ENCODE measurements at places on chromosomes 4 and X.

DNA sequence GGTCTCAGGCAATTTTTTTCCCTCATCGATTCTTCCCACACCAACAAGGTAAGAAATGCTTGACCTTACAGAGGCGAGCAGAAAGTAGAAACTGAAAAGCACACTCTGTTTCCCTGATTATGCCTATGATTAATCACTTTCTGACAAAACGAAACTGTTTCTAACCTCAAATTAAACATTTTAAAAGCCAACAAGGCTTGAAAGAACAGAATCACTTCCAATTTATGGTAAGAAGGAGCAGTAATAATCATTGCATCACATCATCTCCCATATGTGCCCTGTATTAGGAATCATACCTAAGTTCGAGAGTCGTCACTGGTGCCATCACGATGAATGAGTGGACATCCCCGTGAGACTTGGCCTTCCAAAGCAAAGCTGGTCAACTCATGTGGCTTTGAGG lies 12.5 kb upstream of the CXCL13 start:
- DNase-seq, result no peak

DNA sequence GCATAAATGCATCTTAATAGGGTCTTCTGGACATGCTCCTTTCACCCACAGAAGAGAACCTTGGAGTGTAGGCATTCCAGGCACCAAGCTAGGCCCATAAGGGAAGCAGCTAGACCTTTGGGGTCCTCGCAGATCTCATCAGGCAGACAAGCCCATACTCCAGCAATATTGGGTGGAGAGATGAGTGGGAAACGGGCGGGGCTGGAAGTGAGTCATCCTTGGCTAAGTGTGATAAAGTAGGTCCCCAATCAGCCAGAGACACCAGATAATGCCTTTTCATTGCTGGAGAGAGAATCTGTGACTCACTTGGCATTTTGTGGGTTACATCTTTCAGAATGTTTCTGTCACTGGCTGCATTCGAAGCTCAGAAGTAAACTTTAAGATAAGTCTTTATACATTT lies 133.3 kb upstream of the MBNL3 start:
- DNase-seq, result no peak

DNA sequence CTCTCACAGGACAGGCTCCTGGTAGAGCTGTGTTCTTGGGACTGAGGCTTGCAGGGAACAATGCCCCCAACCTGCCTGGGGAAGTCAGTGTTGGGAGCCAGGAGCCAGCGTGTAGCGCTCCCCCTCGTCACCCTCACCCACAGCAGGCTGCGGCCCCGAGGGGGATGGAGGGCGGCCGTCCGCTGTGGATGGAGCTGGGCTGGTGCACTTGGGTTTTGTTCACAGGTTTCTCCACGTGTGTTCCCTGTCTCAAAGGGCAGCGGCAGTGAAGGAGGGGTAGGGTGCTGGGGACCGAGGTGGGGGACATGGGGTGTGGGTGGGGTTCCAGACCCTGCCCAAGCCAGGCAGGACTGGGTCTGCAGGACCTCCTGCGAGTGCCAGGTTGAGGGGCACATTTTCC lies 69.1 kb downstream of the RGS12 start:
- no peak for DNase-seq

DNA sequence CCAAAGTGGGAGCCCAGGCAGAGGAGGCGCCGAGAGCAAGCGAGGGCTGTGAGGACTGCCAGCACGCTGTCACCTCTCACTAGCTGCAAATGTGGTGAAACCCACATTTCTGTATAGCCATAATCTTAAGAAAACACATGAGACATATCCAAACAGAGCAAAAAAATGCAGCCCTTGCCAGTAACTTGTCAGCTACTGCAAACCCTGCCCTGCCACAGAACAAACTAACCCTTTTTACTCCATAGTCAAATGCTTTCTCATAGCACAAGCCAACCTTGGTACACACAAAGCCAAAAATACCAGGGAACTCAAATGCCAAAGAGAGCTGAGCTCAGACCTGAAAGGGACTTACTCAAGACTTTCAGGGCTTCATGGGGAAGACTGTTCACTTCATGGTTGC lies 14.9 kb upstream of the NXF3 start:
- DNase-seq, result no peak

- no peak for DNase-seq
Observed at GRCh38 chr4:82584931-82585330, 23.1 kb upstream of the TMEM150C start.

DNA sequence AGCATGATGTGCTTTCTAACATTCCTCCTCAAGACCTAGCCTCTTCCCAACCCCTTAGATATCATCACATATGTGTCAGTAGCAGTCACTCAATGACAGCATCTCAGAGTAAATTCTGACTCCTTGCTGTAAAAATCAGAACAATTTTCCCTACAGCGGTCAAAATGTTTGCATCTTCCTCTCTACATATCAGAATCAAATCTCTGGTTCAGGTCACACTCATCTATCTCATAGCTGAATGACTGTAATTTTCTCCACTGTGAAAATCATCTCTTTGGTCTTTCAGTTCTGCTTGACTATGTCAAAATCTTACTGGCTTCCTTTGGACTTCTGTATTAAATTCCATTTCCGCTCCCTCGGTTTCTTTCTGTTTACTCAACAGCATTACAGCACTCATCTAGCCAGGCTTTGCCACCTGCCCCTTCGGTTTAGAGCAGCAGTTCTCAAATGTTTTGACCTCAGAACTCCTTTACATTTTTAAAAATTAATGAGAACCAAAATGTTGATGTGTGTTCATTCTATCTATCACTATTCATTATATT lies 57.3 kb downstream of the AGA start:
- DNase-seq, result no peak

- no peak for DNase-seq
Observed at GRCh38 chr4:169625886-169626285, 5.5 kb downstream of the CLCN3 start.

DNA sequence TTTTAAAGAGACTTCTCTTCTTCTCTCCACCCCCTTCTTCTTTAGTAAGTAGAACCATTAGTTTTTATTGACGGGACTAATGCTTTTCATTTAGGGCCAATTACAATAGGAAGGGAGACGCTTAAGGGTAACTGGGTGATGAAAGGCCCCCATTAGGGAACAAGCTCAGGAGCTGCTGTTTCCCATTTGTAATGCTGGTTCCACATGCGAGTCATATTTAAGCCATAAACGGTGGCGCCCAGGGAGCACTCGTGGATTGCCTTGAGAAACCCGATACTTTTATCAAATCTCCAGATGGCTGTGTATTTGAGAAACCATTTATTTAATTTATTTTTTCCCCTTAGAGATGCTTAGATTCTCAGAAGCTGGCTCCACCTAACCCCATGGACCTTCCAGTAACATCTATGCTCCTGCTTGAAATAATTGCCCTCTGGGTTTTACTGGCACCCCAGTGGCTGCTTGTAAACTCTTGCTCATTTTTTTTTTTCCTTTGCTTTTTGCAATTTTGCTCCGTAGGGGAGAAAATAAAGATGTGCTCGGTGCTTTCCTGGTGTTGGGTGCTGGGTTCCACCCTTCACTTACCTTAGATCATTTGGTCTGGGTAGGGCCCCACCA lies 124.2 kb upstream of the MSX1 start:
- no peak for DNase-seq

DNA sequence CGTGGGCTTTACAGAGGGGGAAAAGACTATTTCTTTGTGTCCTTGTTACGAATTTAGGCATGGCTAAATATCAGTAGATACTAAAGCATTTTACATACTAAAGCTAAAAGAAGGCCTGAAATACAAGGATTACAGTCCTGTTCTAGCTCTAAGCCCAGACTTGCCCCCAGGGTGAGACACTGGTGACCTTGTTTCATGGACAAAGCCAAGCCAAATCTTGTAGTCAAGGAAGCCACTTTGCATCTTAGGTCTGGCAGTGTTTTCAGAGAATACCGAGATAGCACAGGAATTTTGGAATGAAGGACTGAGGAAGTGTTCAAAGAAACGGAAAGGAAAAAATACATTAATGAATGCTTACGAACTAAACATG lies 733 bp upstream of the G3BP2 start:
- DNase-seq, result no peak

DNA sequence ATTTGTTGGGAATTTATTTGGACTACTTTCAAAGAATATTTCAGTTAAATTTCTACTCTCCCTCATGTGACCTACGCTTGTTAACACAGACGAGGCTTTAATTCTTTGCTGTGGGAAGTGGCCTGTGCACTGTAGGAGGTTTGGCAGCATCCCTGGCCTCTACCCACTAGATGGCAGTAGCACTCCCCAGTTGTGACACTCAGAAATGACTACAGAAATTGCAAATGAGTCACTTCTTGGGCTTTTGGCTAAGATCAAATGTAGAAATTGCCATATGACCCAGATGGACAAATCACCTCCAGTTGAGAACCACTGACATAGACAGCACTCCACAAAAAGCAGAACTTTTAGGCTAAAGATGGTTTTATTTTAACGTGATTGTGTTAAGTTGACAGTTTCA lies 22.1 kb downstream of the PIR start:
- DNase-seq, result no peak

DNA sequence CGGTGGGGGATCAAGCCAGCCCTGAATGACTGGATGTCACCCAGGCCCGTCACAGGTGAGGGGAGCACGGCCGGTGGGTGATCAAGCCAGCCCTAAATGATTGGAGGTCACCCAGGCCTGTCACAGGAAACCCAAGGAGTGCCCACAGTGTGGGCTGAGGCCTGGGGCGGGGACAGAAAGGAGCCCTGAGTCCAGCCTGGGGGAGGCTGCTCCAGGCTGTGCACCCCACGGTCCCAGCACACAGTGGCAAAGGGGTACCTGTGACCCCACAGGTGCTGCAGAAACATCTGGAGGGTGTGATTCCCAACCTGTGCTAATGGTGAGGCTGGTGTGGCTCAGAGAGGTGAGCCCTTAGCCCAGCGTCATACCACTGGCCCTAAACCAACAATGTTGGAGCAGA lies 6.2 kb upstream of the CPLX1 start:
- peak; percentile 33 for DNase-seq

DNA sequence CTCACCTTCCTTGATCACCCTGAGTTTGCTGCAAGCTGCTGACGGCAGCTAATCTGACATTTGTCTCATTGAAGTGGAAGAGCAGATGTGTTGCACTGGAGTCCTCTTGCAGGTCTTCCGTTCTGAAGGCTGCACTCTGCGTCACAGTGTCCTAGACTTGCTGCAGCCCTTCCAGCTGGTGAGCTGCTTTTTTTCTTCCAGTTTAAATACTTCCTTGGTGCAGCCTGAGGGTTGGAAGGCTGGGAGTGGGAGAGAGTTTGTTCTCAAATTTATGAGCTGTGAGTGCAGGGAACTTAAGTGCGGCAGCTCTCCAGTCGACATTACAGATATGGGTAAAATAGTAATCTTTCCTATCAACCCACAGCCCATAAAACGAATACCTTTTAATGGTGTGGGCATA lies 303.6 kb upstream of the FAT1 start:
- DNase-seq, result no peak

DNA sequence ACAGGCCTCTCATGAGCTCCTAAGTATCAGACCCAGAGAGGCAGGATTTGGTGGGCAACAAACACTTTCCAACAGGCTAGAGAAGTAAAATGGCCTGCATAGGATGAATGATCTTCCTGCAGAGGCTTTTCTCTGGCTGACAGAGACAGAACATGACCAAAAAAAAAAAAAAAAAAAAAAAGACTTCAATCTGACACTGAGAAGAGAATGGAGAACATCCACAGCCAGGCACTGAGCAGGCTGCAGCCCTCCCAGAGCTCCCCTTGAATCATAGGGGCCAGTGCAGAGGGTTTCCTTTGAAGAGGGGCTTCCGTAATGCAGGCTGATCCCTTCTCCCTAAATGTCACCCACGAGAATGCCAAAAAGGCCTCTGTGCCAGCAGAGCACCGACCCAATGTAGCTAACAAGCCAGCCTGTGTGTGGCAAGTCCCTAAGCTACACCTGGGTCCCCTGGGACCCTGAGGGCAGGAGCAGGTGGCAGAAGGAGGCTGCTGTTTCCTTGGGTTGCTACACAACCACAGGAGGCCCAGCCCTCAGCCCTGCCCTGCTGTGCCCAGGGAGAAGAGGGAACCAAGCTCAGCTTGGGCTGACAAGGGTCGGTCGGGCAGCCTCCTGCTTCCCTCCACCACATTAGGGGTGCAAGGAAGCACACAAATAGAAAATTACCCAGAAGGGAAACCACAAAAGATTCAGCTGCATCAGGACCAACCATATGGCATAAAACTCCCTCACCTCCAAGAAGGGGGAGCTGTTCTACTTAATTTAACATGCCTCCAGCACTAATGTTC lies 55.6 kb downstream of the MAP7D2 start:
- no peak for DNase-seq

DNA sequence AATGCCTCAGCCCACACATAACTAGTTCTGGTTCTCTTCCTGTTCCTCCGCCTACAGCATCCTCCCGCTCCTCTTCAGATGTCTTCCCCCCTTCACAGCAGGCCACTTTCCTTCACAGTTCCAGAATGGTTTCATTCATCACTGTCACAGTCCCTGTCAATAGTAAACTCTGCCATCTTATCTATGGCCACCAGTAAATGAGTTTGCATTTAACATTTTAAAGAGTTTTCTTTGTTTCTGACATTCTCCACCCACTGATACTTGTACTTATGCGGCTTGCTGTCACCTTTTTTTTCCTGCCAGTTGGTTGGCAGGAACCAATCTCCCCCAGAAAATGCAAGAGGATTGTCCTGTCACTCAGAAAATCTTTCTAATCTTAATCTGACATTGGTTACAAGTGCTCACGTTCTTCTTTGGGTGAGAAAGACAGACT lies 114.1 kb downstream of the GLUD2 start:
- DNase-seq, result no peak

DNA sequence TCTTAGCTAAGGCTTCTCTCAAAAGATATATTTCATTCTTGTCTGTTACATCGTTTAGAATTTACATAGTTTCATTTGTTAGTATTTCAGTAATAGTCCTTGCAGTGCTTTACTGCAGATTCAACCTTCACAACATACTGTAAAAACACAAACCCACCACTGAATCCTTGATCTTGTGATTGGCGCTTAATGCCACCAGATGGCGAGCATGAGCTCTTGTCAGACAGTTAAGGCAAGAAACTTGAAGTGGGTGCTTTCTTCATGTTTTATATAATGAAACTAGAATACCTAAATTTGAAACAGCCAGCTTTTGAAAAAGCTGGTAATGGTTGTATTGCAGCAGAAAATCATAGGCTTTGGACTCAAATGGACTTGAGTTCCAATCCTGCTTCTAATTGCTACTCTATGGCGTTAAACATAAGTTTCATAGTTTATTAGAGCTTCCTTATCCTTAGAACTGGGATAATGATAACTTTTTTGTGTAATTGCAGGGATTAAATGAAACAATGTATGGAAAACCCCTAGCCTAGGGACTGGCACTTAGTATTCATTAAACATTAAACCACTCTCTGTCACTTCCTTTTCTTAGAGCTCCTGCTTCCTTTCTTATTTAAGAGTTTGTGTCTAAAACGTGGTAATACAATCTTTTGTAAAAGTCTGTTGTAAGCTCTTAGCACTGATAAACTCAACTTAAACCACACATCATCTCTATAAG lies 95.1 kb downstream of the USP9X start:
- DNase-seq, result no peak

DNA sequence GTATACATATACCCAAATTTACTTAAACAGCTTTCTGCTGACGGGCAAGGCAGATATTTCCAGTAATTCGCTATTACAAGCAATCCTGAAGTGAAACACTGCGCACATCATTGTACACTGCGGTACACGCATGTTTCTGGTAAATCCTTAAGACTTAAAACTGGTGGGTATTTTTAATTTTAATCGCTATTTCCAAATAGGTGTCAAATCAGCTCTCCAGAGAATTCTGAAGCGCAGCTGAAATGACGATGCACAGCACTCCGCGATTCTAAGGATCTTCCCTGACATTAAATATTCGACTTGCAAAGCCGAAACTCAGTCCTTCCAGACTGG lies 361 bp downstream of the TMEM128 start:
- no peak for DNase-seq

- no peak for DNase-seq
Observed at GRCh38 chrX:16770970-16771482, 15.2 kb upstream of the TXLNG start.

GRCh38 chrX:125003746-125004446 lies 315.8 kb upstream of the TEX13C start:
- no peak for DNase-seq

Data from RWPE2 (cell line).